Activated T-cell treated with anti-CD3 and anti-CD28 coated beads, Interleukin-2, amount 50 U/mL, for 1 hour (primary cell): ENCODE measurements at places on chromosomes 4 and X.

- DNase-seq: no peak
Observed at GRCh38 chrX:32170481-32170880, 1040.9 kb downstream of the DMD start.

- no peak for DNase-seq
Observed at GRCh38 chrX:11352296-11352741, 59.1 kb downstream of the AMELX start.

GRCh38 chr4:88159229-88159725 lies 838 bp upstream of the ABCG2 start:
- no peak for DNase-seq

DNA sequence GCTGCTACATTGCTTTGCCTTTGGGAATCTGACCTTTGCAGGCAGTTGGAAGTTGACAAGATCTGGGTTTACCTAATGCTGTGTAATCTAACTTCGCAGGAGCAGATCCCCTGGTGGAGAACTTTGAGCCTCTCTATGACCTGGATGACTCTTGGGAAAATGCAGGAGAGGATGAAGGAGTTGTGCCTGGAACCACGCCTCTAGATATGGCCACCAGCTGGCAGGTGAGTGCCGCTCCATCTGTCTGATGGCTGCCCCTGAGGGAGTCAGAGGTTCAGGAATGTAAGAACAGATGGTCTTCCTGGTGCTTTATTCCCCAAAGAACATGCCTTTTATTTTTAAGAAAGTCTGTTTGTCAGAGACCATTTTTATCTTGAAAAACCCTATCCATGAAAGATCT lies 109.3 kb downstream of the NFKB1 start:
- no peak for DNase-seq

- no peak for DNase-seq
Observed at GRCh38 chrX:378443-378842, 8.3 kb downstream of the PPP2R3B start.

DNA sequence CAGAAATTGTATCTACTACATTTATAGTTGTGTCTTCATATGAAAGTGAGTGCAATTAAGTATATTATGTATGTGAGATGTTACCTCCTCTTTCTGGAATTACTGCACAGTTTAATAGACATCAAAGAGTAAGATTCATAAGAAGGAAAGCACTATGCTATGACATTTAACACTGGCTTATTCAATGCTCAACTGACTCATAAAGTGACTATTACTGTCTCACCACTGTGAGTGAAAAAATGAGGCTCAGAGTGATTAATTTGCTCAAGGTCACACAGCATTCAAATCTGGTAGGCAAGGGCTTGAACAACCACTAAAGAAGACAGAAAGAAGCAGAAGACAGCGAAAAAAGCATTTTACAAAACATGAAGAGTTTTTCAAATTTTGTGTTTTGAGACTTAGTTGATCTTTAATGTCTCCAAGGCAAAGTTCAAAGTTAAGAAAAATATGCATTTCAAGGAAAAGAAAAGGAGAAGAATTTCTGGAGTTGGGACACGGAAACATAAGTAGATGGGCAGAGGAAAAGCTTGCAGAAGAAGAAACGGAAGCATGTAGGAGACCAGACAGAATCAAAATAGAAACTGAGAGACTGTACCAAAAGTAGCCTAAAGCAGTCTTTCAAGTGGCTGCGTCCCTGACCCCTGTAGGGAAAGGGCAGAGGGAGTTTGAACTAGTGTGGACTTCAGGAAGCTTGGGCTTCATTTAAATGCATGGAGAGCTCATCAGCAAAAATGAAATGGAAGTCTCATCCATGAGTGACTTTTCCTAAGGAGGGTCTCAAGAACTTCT lies 66.3 kb downstream of the KCNIP4 start:
- no peak for DNase-seq

DNA sequence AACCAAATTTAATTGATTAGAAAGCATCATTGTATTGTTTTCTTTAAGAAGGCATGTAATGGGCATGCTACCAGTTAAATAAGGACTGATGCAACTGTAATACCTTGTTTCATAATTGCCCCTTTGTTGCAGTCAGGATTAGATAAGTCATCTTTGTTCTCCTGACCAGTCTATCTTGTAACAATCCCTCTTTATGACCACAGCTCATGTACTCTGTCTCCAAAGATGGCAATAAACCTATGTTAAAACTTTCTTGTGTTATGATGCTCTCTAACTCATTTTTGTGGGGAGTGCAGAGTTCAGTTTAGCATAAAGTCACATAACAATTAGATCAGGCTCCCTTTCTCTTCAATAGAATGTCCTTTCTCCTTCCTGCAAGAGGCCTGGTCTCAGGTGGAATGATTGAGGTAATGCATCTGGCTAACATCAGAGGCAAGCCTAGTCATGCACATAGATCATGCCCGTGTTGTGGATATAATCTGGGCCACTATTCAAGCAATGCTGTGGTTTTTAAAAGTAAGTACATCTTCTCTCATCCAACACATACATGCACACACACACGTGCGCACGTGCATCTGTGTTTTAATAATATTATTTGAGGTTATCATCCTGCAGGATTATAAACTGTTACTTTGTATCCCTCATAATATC lies 45.6 kb downstream of the TMEM154 start:
- no peak for DNase-seq

DNA sequence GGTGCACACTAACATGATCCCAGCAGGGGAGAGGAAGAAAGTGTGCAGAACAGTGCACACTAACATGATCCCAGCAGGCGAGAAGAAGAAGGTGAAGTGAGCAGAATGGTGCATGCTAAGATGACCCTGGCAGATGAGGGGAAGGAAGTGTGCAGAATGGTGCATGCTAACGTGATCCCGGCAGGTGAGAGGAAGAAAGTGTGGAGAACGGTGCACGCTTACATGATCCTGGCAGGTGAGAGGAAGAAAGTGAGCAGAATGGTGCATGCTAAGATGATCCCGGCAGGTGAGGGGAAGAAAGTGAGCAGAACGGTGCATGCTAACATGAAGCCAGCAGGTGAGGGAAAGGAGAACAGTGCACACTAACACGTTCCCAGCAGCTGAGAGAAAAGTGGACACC lies 83.7 kb downstream of the ACOX3 start:
- peak; percentile 1 for DNase-seq

- DNase-seq: no peak
Observed at GRCh38 chr4:123956204-123956603, 559.6 kb downstream of the SPRY1 start.

GRCh38 chrX:18436017-18436416 lies 10.6 kb downstream of the CDKL5 start:
- DNase-seq: no peak

- DNase-seq: no peak
Observed at GRCh38 chr4:156765277-156765676, 206.3 kb downstream of the PDGFC start.

GRCh38 chr4:87041141-87041540 lies 106.3 kb downstream of the AFF1 start:
- no peak for DNase-seq

- peak; percentile 41 for DNase-seq
Observed at GRCh38 chrX:74421036-74421739, at the start of gene SLC16A2. Gene SLC16A2, plus strand, starts transcription at chrX:74421493. Its CDS starts 145 bp downstream, at chrX:74421638.

DNA sequence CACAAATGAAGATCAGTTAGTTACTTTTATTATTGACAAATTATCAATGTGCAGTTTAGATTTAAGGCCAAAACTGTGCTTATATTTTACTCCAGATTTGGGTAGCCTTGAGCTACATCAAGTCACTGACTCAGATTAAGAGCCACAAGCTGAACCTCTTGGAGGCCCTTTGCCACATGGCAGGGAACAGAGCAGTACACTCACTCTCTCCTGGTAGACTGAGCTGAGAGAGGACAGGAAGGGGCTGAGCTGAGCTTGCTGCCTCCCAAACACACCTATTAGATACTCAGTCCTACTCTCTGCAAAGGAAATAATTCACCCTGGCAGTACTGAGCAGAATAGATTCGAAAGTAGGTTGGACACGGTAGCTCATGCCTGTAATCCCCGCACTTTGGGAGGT lies 7.8 kb downstream of the STAP1 start:
- DNase-seq: no peak

GRCh38 chrX:68830419-68831404 lies 1.9 kb downstream of the EFNB1 start:
- peak; percentile 16 for DNase-seq

DNA sequence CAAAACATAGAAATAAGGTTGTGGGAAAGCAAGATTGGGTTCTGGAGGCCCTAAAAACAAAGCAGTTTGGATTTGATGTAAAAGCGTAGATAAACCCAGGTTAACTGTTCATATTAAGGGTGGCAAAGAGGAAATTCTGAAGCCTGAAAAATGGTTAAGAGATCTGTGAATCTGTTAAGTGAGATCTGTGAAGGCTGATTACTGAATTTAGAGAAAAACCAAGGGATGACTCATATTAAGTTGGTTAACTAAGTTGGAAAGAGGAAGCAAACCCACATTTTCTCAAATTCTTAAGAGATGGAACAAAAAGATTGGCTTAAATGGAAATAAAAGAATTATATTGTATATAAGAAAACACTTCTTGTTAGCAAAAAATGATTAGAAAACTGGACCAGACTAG lies 22.8 kb downstream of the GPAT3 start:
- DNase-seq: no peak

DNA sequence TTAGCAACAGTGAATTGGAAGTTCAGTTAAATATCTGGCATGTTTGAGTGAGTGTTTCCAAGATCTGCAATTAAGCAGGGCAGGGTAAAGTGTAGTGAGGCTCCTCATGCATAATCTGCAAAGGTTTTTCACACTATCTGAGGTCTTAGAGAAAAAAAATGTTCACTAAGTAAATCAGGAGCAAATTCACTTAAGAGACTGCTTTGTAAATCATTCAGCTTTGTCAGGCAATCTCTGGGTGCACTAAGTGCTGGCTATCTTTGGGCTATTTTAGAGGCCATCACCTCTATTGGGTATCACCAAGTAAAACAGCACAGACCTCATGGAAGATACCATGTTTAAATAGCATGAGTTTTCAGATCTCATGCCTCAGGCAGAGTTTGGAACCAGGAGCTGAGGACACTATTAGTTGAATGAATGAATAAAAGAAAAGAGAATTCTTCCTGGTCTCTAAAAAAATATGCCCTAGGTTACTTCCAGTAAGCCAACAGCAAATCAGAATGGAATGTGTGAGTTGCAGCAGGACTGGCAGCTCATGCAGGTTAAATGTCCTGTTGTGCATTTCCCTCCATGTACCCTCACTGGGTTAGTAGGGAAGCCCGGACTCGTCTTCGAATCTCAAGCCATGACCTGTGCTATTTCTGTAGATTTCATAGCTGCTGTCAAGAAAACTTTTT lies 195.3 kb downstream of the KCNIP4 start:
- no peak for DNase-seq

GRCh38 chr4:38160487-38161207 lies 200.4 kb downstream of the PTTG2 start:
- DNase-seq: no peak

- no peak for DNase-seq
Observed at GRCh38 chr4:147830987-147831386, 99.1 kb downstream of the ARHGAP10 start.

DNA sequence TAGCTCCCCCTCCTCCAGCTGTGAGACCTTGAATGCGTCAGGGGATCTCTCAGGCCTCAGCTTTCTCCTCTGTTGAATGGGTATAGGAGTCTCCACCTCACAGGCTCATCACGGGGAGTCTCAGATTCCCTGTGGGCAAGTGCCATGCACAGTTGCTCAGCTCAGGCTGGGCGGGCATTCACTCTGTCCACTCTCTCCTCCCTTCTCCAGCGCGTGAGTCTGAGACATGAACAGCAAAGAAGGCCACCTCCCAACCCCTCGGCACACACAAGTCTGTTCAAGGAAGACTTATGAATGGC lies 60.0 kb downstream of the HTRA3 start:
- no peak for DNase-seq

- no peak for DNase-seq
Observed at GRCh38 chrX:17993062-17993461, 132.0 kb upstream of the RAI2 start.

DNA sequence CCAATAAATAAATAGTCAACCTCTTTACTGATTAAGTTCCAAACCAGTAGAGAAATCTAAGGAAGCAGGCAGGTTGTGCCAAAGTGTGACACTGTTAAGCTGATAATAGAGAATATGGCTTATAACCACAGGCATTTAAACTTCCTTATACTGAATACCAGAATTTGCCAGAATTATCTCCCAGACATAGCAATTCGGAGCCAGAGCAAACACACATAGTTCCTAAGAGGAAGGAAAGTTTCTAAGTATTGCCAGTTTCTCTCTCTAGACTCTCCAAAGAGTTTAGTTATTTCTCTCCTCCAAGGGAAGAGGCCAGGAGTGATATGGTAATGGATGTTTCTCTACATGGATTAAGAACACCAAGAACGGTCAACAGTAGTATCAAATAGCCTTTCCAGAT lies 191.7 kb upstream of the CPEB2 start:
- no peak for DNase-seq

DNA sequence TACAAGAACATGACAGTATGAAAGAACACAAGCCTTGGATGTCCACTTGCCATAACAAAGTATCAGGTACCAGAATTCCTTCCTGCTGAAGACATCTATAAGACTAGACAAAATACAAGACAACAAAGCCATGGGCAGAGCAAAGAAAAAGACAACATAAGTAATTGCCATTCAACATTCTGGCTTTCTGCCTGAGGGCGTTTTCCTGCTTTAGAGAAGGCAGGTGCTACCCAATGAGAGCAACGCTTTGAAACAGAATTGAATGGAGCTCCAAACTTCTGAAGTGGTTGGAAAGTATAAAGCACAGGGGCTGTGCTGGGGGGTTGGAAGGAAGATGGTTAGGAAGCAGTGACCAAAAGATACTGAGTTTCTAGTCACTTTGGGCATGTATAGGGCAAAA lies 30.1 kb downstream of the PDE5A start:
- DNase-seq: no peak

DNA sequence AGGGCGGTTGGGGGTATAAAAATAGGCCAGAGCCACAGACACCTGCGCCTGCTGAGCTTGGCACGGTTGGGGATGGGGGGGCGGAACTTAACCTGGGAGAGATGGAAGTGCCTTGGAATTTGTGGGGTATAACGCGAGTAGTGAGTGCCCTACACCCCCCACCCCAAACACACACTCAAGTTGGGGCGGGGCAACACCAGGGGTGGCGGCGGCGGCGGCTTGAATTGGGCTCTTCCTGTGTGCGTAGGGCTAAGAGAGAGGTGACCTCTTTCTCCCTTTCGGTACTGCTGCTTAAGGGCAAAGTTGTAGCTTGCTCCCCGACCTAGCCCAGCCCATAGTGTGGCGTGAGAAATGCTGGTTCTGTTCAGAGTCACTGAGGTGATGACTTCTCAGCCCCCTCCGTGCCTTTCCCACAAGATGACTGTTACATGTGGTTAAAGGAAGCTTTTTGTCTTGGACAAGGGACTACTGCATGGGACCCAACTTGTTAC lies 839 bp downstream of the STK26 start:
- DNase-seq: peak; percentile 49

- DNase-seq: no peak
Observed at GRCh38 chr4:113303315-113303714, 253.9 kb downstream of the ANK2 start.
